HS-5 (cell line): ENCODE measurements at places on chromosomes 1 and 21.

DNA sequence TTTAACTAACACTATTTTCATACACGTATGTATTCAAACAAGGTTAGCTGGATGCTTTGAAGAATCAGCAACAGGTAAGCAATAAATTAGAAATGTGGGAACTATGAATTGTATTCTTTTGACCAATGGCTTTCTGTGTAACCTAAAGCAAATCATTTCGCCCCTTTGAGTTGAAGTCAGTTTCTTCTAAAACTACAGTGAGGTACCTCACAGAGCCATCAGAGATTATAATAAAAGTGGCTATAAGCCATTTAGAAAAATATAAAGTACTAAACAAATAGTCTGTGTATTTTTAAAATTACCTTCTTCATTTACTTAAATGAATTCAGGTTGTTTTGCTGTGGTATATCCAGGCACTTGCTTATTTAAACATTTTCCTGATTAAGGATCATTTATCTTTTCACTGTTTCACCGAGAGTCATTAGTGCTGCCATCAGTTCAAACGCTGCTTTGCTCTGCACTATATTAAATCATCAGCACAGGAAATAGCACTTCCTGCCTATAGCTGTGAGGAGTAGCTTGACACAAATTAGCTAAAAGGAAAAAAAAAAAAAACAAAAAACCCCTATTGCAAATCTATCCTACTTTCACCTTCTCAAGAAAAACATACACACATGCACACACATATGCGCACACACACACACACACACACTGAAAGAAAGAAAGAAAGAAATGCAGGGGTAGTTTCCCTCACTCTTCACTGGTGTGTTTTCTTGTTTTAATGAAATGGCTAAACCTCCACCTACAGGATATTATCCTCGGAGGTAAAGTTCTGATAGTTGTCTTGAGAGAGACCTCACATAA lies 39.8 kb upstream of the C1orf105 start:
- no peak for DNase-seq

DNA sequence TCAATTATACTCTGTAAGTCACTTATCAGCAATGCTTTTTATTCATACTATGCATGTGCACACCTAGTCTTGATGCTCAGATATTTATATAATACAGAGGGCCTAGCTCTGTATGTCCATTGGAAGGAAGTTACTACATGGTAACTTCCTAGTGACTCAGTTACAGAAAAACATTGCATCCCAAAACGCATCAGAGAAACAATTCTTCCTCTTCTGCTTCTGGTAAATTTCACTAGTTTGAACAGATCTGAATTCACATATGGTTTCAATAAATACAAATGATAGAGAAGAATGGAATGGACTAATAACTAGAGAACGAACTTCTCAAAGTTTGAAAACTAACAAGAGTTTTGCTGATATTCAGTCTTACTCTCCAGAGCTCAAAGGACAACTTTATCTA lies 811.3 kb upstream of the ADGRL2 start:
- DNase-seq: no peak

- no peak for DNase-seq
These were observed 18.9 kb upstream of the SLC26A9 start for GRCh38 chr1:205961991-205962820.

GRCh38 chr1:63914241-63914640 lies 140.4 kb downstream of the ROR1 start:
- no peak for DNase-seq

- no peak for DNase-seq
These were observed 44.2 kb downstream of the SCYL3 start for GRCh38 chr1:169849346-169850022.

DNA sequence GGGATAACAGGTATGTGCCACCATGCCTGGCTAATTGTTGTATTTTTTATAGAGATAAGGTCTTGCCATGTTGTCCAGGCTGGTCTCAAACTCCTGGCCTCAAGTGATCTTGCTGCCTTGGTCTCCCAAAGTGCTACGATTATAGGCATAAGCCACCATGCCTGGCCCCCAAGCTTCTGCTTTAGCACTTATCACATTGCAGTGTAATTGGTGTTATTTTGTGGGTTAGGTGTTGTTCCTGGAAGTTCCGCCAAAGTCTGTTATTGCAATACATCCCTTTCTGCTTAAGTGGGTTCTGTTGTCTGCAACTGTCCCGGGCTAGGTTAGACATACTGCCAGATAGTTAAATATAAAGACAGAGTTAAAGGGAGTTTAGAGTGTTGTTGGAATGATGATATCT lies 3.4 kb downstream of the ZCCHC17 start:
- no peak for DNase-seq

DNA sequence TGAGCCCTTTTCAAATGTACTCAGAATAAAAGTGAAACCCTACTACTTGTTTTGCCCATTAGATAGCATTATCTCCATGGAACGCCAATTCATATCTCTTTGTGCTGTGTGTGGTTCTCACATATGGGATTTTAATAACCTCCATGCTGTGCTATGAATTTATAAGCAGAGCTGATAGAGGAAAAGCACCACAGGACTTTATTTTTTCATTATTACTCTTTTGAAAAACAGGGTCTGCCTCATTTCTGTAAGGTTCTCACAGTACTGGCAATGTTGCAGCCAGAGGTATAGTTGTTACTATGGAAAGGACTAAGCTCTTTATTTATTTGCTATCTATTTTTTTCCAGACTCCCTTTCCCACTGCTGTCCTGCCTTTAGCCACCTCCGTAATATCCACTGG lies 313.7 kb downstream of the ST6GALNAC3 start:
- DNase-seq: no peak

GRCh38 chr1:24745711-24746413 lies 615 bp downstream of the CLIC4 start:
- no peak for DNase-seq

GRCh38 chr1:81379430-81379829 lies 421.3 kb upstream of the ADGRL2 start:
- no peak for DNase-seq

- DNase-seq: no peak
These were observed 595.3 kb downstream of the PTPRU start for GRCh38 chr1:29831500-29832117.

DNA sequence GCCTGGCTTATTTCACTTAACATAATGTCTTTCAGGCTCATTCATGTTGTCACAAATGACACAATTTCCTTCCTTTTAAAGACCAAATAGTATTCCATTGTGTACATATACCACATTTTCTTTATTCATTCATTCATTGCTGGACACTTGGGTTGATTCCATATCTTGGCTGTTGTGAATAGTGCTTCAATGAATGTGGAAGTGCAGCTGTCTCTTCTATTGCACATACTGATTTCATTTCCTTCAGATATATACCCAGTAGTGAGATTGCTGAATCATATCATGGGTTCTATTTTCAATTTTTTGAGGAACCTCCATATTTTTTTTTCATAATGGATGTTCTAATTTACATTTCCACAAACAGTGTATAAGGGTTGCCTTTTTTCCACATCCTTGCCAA lies 38.6 kb upstream of the WLS start:
- DNase-seq: no peak

- DNase-seq: peak; percentile 88
These were observed 36.6 kb downstream of the PLXNA2 start for GRCh38 chr1:208207388-208208131.

DNA sequence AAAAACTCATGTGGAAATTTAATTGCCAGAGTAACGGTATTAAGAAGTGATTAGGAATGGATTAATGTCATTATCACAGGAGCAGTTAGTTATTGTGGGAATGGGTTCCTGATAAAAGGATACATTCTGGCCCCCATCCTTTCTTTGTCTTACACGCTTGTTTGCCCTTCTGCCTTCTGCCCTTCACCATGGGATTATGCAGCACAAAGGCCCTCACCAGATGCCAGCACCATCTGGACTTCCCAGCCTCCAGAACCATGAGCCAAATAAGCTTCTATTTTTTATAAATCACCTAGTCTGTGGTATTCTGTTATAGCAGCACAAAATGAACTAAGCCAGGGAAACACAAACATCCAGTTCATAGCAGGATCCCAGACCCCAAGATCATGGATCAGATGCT lies 33.9 kb upstream of the POU2F1 start:
- DNase-seq: no peak

DNA sequence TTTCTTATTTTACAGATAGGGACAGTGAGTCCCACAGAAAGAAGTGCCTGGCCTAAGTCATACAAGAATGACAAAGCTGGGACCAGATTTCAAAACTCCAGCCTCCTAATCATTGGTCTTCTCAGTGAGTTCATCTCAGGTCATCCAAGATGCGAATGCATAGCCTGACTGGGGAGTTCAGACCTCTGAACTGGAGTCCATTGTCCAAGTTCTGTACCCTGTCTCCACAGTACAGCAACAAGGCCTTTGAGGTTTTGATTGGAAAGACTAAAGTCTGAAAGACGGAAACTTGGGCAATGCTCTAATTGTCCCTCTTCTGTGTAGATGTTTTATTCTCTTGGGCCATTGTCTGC lies 62.0 kb downstream of the TNN start:
- DNase-seq: no peak

DNA sequence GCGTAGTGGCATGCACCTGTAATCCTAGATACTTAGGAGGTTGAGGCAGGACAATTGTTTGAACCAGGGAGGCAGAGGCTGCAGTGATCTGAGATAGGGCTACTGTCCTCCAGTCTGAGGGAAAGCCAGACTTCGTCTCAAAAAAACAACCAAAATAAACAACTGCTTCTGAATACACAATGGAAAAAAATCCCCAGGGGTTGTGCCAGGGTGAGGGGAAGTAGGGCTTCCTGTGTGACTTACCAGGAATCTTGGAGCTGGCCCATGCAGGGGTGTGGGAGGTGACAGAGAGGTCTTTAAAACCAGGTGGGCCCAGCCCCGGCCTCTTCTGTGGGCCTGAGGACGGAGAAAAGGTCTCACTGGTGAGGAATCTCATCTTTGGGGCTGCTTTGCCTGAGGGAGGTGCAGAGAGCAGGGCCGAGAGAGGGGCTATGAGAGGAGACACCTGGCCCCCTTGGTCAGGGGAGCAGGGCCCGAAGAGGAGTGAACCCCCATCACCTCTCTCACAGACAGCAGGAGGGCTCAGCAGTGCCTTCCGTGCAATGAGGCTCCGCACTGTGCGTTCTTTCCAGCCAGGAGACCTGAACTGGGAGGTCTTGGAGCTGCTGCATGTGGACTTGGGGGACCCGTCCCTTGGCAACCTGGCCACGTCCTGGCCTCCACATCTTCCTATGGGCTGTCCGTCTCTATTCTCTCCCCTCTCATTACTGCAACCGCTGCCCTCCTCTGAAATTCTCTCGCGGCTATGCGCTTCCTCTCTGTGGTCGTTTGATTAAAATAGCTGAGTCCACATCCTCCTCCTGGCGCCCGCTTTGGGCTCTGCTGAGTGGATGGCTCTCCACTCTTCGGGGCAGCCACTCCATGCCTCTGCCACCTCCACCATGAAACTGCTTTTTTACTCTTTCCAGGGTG lies 10.7 kb downstream of the PLA2G5 start:
- no peak for DNase-seq
